Peyer's patch (tissue), 4 donors: ENCODE measurements at places on chromosomes 7 and 10. TPM values are rescaled to one million over a fixed set of nuclear protein-coding genes. Genes with fewer than 3 reads are reported as not detected.

GRCh38 chr10:29955329-29955935 is 104.0 kb downstream of the JCAD start:
- no peaks in the 10 kb centered on the region for H3K27me3 ChIP-seq
- no peak overlapping the region for H3K27ac ChIP-seq
- H3K4me3 ChIP-seq: no peak overlapping the region
- DNase-seq: no peak
- H3K36me3 ChIP-seq: no peaks in the 10 kb centered on the region

GRCh38 chr7:9181356-9181755 is 747.9 kb downstream of the NXPH1 start:
- H3K4me1 ChIP-seq: no peaks in the 10 kb centered on the region

- no peaks in the 10 kb centered on the region for H3K36me3 ChIP-seq
- peaks cover 44% of the 10 kb centered on the region for H3K4me1 ChIP-seq
- no peak for DNase-seq
- H3K4me3 ChIP-seq: no peak overlapping the region
- no peaks in the 10 kb centered on the region for H3K27me3 ChIP-seq
These were observed 53.8 kb upstream of the PFKFB3 start for GRCh38 chr10:6148908-6149307.

GRCh38 chr10:48489099-48489498 is 115.8 kb downstream of the ARHGAP22 start:
- H3K36me3 ChIP-seq: no peaks in the 10 kb centered on the region
- H3K4me3 ChIP-seq: no peak overlapping the region
- DNase-seq: no peak
- no peaks in the 10 kb centered on the region for H3K4me1 ChIP-seq
- no peak overlapping the region for H3K27ac ChIP-seq
- H3K27me3 ChIP-seq: no peaks in the 10 kb centered on the region

- no peak overlapping the region for H3K27ac ChIP-seq
- H3K36me3 ChIP-seq: no peaks in the 10 kb centered on the region
- H3K4me3 ChIP-seq: no peak overlapping the region
These were observed 32.7 kb downstream of the PRKAG2 start for GRCh38 chr7:151844071-151844824.

DNA sequence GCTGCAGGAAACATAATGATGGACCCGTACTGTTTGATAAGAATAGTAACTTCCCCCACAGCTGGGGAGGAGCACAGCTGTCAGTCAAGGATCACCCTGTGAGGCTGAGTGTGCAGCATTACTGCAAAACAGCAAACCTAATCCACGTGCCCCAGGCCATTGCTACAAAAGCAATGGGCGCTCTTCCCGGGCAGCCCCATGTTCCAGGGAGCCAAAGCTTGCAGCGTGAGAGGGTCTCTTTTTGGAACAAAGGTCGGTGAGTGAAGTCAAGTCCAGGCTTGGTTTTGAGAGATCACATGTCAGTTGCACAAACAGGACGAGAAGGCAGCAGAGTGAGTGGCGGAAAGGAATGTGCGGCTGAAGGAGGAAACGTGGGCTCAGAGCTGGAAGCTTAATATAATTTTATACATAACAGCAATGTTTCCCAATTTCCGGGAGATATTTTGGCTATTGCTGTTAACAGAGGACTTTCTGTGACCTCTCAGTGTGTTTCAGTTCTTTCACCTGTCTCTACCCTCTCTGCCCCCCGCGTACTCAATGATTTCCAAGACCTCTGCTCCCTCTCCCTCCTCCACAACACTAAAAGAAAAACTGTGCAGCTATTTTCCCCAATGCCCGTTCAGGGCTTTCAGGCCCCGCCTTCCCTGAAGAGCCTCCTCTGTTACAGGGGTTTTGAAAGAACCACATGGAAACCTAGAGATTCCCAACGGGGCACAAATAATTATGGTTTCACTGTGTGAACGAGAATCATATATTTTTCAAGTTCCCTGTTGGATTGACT is 128.9 kb downstream of the MTPAP start:
- H3K27ac ChIP-seq: no peak overlapping the region
- H3K36me3 ChIP-seq: no peaks in the 10 kb centered on the region
- H3K4me3 ChIP-seq: no peak overlapping the region
- no peaks in the 10 kb centered on the region for H3K27me3 ChIP-seq

DNA sequence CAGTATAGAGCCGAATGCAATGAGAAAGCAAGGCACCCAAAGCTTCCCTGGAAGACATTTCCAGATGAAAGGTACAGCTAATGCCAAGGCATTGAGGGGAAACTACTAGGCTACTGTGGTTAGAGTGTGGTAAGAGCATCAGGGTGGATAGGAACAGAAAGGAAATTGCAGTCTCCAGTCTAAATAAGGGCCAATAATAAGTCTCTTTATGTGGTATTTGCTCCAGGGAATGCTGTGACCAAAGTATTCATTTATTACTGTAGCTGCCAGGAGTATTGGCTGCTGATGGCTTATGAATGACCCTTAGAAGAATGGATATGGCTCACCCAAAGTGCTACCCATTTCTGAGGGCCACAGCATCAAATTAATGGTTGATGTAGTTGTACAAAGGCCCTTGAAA is 30.1 kb upstream of the POT1 start:
- H3K27ac ChIP-seq: no peak overlapping the region
- H3K36me3 ChIP-seq: no peaks in the 10 kb centered on the region
- H3K27me3 ChIP-seq: no peaks in the 10 kb centered on the region
- no peak overlapping the region for H3K4me3 ChIP-seq

- H3K4me1 ChIP-seq: no peaks in the 10 kb centered on the region
- DNase-seq: no peak
- no peak overlapping the region for H3K4me3 ChIP-seq
- H3K36me3 ChIP-seq: no peaks in the 10 kb centered on the region
These were observed 6.6 kb upstream of the STRIP2 start for GRCh38 chr7:129427526-129428045.

The SLC26A5 gene
- not detected for total RNA-seq

The CRYGN gene
- not detected for total RNA-seq

The WNT8B gene
- total RNA-seq: not detected

- no peaks in the 10 kb centered on the region for H3K4me1 ChIP-seq
- no peak overlapping the region for H3K4me3 ChIP-seq
- no peaks in the 10 kb centered on the region for H3K27me3 ChIP-seq
- H3K36me3 ChIP-seq: no peaks in the 10 kb centered on the region
These were observed 14.8 kb upstream of the LRRC17 start for GRCh38 chr7:102897856-102898531.

DNA sequence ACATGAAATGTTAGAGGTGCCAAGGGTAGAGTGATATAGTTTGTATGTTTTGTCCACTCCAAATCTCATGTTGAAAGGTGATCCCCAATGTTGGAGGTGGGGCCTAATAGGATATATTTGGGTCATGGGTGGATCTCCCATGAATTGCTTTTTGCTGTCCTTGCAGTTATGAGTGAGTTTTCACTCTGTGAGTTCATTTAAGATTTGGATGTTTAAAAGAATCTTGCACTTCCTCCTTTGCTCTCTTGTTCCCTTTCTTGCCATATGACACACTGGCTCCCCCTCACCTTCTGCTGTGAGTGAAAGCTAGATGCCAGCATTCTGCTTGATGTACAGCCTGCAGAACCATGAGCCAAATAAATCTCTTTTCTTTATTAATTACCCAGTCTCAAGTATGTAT is 269.2 kb downstream of the ZWINT start:
- H3K36me3 ChIP-seq: no peaks in the 10 kb centered on the region
- H3K27ac ChIP-seq: no peak overlapping the region
- DNase-seq: no peak
- H3K4me1 ChIP-seq: no peaks in the 10 kb centered on the region
- H3K27me3 ChIP-seq: no peaks in the 10 kb centered on the region
